Smooth muscle cell of the brain vasculature (primary cell): ENCODE measurements at places on chromosomes 1 and 21.

GRCh38 chr1:7218210-7218832 lies 433.1 kb downstream of the CAMTA1 start:
- peak; percentile 28 for DNase-seq

- DNase-seq, result no peak
Observed at GRCh38 chr1:14118691-14119485, 418.9 kb downstream of the PRDM2 start.

DNA sequence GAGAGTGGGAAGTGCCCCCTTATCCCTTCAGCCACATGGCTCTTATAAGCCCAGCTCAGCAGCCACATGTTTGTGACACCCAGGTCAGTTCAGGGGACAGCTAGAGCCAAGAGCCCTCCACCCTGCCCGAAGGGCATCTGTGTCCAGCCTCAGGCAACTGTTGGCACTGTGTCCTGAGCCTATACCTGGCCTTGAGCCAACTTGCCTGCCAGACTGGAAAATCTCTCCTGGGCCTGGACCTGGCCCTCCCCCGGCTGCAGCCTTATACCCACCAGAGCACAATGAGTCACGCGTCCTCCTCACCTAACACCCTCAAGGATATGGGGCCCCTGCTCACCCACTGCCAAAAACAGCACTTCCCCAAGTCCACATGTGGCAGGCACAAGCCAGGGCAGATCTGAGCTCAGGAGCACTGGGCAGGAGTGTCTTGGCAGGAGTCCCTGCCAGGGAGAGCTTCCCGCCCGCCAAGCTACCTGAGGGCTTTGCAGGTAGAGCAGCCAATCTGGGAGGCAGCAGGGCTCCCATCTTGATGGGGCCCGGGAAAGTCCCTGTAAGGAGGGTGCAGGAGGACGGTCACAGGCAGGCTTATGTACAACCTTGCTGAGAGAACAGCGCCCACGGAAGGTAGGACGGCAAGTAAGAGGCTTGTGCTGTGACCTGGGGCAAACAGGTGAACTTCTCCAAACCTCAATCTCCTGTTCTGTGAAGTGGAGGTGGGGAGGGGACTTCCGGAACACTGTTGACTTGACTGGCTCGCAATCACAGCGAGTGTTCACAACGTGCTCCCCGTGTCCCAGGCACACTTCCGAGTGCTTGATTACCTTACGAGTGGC lies 19.8 kb upstream of the HSPG2 start:
- DNase-seq, result no peak

GRCh38 chr1:55626326-55626725 lies 411.2 kb upstream of the USP24 start:
- DNase-seq, result no peak

- DNase-seq, result no peak
Observed at GRCh38 chr1:234175363-234175762, 197.9 kb upstream of the COA6 start.

GRCh38 chr1:121443001-121443540 lies 258.3 kb downstream of the SRGAP2C start:
- DNase-seq, result no peak

DNA sequence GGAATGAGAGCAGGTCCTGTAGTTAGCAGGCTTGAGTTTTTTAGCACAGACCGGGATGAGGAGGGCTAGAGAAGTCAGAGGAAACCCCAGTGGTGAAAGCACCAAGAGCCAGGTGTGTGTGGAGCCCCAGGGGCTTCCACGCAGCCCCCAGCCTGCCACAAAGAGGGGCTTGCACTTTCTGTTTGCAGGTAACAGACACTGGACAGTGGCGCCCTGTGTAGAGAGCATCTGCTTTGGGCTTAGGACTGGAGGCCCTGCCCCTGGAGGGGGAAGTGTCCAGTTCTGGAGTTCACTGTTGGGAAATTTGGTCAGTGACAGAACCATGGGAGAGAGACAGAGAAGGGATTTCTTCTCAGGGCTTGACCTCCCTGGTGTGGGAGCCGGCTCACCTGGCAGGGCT lies 19.5 kb downstream of the AGT start:
- no peak for DNase-seq

- no peak for DNase-seq
Observed at GRCh38 chr1:3899754-3900149, 320 bp downstream of the C1orf174 start.

- DNase-seq, result no peak
Observed at GRCh38 chr1:221099747-221100595, 220.7 kb downstream of the HLX start.

DNA sequence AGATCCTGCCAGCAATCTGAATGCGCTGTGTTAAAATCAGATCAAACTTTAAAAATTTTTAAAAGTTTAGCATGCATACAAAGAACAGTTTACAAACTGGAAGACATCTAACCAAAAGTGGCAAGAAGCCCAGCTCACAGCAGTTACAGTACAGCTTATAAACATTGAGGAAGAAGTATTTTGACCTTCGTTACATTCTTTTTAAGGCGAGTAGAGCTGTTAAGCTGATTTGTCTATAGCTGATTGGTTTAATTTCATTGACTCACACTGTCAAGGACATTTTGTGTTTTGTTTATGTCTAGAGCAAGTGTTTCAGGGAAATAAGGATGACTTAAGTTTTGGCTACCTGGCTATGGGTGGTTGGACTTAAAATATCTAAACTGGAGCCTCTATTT lies 3.0 kb upstream of the PGM1 start:
- no peak for DNase-seq

DNA sequence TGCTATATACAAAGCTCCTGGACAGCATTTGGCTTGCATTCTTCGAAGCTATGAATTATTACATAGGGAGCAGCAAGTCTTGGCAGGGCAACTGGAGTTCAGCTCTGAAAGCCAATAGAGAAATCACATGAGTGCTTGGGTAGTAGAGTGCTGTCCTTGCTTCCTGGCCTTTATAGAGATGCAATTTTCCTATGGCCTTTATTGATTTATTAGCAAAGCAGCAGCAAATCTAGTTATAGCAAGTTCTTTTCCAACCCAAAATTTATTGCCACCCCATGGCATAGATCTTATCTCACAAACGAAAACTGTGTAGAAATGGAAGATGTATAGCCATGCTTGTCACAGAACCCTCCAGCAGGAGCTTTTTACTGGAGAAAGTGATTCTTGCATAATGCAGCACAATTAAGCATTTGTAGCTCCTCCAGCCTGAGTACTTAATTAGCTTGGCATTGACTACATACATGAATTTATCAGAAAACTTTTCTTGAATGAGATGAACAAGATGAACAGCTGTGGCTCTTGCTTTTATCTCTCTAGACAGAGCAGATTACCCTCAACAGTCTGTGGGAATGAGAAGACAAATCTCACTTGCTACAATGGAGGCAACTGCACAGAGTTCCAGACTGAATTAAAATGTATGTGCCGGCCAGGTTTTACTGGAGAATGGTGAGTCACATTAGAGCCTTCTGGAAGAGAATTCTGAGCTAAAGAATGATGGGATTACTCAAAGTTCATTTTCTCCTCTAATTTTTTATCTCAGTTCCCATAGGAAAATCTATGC lies 170.1 kb downstream of the CRB1 start:
- no peak for DNase-seq

GRCh38 chr1:99266726-99267125 lies 2.4 kb downstream of the PLPPR4 start:
- DNase-seq, result no peak

GRCh38 chr1:180951186-180951745 lies 38.6 kb downstream of the KIAA1614 start:
- no peak for DNase-seq
